ENCODE measurements at places on chromosomes 7 and 10.

GRCh38 chr10:78332012-78332411 is 298.3 kb downstream of the RPS24 start:
- DNase-seq, result no peak

GRCh38 chr10:14556285-14556956 is 218.3 kb downstream of the FAM107B start:
- DNase-seq, result no peak

DNA sequence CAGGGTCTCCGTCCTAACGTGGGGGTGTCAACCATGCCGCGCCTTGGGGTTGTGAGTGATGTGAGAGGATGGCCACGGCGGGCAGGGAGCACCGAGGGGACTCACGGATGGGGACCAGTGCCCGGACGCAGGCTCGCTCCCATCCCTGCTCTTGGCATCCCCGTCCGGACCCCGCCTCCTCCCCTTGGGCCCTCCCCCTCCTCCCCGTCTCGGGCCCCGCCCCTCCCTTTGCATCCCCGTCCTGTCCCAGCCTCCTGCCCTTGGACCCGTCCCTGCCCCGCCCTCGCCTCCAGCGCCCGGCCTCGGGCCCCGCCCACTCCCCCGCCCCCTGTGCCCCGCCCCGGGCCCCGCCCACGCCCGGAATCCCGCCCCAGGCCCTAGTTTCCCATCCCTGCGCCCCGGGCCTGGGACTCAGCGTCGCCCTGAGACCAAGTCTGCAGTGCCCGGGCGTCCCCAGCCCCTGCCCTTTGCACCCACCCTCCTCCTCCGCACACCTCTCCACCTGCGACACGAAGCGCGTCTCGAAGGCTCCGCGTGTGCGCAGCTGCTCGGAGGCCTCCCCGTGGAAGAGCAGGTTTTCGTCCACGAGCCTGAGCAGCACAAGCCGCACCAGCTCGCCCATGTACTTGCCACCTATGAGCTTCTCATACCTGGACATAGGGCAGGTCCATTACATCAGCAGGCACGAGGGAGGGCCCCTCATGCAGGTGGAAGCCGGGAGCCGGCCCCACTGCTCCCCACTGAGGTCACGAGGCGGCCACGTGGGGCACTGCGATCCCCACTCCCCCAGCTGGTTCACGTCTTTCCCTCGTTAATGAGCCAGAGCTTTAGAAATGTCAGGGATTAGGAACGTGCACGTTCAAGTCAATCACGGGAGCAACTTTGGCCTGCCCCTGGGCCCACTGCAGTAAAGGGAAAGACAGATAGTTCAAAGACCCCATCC is 5.1 kb upstream of the MYL7 start:
- peak; percentile 75 for DNase-seq

DNA sequence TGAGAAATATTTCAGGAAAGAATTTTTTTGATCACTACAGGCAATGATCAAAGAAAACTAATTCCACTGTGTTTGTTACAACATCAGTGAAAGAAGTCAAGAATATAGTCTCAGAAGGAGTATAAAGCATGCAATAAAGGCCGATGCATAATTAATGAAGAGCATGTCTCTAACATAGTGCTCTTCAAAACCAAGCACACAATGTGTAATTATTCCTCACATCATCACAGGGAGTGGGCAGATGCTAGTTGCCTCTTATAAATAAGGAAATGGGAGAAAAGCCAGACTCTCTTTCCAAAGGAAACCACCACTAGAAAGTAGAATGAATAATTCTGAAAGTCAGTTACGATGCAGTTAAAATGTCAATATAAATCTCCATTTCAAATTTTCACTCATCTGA is 220.1 kb downstream of the TEX36 start:
- no peak for DNase-seq

DNA sequence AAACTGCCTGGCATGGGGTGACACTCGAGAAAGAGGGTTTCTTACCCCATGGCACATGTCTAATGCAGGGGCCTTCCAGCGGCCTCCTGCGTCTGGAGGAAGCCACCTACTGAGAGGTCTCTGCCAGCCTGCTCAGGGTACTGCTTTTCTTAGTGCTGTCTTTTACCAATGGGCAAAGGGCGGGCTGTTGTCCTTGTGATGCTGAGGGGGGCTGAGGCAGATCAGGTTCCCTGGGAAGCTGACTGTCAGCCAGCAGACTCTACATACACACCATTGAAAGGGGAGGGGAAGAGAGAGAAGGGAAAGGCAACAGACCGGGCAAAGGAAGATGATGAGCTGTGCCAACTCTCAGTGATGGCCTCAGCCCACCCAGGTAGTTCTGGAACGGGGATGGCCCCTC is 48.7 kb downstream of the COL13A1 start:
- no peak for DNase-seq

- peak; percentile 30 for DNase-seq
Observed at GRCh38 chr7:7426676-7427075, 109.0 kb downstream of the COL28A1 start.

DNA sequence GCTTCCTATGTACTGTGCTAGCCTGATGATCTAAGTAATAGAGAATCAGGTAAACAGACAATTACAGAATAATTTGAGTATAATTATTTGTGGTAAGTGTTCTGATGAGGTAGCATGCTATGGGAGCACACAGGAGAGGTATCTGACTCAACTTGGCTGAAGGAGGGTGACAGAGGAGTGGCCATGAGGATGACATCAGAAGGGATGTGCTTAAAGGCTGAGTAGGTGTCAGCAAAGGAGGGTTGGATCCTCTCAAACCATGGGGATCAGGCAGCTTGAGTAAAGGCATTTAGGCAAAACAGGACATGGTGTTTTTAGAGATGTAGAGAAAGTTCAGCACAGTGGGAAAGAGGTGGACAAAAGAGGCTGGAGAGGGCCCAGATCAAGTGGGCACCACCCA is 29.0 kb downstream of the KLHDC10 start:
- DNase-seq, result no peak

DNA sequence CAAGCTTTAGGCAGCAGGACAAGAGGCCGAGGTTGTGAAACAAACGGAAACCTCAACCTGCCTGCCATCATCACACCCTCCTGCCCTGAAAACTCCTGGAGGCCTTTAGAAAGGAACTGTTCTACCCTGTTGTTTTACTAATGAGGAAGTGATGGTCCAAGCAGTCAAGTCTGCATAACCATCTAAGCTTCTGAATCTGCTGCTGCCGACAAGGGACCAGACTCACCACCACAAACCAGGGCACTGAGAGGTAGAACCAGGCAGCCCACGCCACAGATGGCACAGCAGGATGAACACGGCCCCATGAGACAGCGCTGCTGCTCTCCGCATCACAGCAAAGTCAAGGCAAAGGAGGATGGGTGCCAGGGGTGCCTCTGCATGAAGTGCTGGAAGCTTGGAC is 209.4 kb downstream of the CELF2 start:
- DNase-seq, result no peak

- DNase-seq, result peak; percentile 72
Observed at GRCh38 chr10:9792181-9792580, 1225.5 kb upstream of the CELF2 start.

DNA sequence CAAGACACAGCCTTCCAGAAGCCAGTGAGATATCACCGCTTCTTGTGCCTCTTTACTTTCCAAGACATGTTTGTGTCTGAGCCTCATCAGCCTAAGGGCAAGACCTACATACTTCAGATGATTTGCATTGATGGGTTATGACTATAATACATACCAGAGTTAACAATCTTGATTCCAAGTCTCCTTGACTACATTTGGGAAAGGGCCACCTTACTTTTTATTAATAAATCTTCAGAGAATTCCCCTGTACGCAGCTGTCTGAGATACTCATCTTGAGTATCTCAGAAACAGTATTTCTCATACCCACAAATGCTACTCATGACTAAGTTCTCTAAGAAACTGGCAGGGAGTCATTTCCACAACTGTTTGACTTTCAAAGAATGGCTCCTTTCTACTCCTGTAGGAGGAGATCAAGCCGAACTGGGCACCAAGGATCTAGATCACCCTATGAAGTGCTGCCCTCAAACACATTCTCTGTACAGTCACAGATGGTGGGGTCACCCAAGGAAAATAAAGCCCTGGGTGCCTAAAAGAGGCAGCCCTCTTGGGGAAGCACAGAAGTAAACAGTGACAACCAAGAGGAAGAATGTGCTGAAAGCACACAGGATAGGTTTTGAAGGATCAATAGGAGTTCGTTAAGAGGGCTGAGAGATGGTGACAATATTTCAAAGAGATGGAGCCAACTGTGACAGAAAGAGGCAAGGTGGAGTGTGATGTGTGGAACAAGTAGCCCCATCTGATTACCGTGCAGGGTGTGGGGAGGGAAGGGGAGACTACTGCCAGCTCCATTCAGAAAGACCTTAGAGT is 138.9 kb downstream of the JAZF1 start:
- DNase-seq, result peak; percentile 60

- DNase-seq, result no peak
Observed at GRCh38 chr7:55427342-55427741, 62.2 kb downstream of the LANCL2 start.

DNA sequence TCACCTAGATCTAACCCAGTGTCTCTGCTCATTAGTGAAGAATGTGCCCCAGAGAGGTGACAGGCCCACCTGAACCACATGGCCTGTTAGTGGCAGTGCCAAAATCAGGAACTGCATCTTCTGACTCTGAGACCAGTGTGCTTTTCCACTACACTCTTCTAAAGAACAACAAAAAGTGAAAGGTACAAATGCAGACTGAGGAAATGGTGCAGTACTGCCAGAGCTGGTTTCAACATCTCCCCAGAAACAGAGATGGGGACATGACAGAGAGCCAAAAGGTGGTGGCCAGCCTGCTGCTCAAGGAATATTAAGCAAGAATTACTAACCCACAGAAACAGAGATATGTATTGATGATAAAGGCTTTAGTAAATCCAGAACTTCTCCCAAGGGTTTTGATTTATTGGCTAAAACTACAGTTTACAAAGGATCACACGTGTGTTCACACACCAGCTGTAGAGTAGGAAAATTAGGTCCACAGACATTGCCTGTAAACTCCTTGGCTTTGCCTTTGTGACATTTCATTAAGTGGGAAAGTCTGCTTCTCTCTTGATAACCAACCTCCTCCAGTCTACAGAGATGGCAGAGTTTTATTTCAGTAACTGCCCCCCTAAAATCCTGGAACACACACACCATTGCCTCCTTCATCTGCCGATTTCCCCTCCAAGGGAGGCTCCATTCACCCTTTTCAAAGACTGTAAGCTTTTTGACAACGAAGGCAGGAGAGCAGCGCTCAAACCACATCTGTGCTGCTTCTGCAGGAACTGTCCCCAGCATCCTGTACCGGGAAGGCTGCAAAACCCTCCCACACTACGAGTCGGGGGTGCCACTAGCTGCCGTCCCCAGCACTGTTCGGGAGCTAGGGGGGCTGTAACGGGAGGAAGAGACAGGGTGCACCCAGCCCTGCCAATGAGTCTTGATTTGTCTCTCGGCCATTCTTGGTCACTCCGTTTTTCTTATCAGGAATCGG is 29.8 kb downstream of the GSDME start:
- peak; percentile 31 for DNase-seq

GRCh38 chr7:150479023-150479716 is 28.7 kb downstream of the GIMAP8 start:
- DNase-seq, result no peak

DNA sequence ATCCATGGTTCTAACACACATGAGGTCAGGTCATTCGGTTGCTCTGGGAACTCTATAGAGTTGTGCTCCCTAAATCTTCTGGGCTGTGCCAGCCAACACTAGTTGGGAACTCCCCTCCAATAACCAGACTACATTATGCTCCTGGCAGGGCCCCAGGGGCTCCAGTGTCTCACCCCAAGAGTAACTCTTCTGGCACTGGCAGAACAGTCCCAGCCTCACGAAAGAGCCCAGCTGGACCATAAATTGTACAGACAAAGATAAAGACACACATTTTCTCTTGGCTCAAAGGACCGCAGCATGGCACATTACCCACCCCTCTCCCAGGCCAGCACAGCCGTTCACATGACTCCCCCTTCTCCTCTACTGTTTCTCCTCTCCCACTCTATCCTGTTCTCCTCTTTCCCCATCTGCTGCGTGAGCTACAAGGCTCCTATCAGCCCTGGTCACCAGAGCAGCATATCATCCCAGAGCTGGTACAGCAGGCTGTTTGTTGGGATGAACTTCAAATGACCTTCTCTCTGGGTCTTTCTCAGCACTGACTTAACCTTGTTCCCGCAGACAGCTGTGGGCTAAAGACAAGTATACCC is 230.6 kb downstream of the PLXNA4 start:
- no peak for DNase-seq

GRCh38 chr7:25586513-25586912 is 358.2 kb upstream of the NPVF start:
- DNase-seq, result no peak

GRCh38 chr10:44858017-44858371 is 53.1 kb upstream of the TMEM72 start:
- no peak for DNase-seq

DNA sequence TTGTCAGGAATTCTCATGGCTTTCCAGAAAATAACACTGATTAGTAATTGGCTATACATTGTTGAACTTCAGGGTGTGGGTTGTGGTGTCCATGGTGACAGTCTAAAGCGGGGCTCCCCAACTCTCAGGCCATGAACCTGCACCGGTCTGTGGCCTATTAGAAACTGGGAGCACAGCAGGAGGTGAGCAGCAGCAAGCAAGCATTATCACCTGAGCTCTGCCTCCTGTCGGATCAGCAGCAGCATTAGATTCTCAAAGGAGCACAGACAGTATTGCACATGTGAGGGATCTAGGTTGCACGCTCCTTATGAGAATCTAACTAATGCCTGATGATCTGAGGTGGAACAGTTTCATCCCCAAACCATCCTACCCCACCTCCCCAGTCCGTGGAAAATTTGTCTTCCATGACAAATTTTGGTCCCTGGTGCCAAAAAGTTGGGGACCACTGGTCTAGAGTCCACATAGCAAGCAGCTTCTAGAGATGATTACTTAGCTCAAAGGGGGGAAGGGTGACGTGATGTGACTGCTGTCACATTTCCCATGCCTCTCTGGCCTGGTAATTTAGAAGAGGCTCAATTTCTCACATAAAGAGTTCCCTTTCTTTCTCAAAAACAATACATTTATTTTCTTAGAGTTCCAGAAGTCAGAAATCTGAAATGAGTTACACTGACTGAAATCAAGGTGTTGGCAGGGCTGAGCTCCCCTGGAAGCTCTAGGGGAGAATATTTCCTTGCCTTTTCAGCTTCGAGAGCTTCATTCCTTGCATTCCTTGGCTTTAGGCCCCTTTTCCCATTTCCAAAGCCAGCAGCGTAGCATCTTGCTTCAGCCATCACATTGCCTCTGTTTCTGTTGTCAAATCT is 17.6 kb upstream of the FAM221A start:
- peak; percentile 41 for DNase-seq

- peak; percentile 90 for DNase-seq
Observed at GRCh38 chr10:35447693-35448407, 111.5 kb downstream of the CCNY start.

- no peak for DNase-seq
Observed at GRCh38 chr10:114683162-114683561, 25.1 kb upstream of the ABLIM1 start.

DNA sequence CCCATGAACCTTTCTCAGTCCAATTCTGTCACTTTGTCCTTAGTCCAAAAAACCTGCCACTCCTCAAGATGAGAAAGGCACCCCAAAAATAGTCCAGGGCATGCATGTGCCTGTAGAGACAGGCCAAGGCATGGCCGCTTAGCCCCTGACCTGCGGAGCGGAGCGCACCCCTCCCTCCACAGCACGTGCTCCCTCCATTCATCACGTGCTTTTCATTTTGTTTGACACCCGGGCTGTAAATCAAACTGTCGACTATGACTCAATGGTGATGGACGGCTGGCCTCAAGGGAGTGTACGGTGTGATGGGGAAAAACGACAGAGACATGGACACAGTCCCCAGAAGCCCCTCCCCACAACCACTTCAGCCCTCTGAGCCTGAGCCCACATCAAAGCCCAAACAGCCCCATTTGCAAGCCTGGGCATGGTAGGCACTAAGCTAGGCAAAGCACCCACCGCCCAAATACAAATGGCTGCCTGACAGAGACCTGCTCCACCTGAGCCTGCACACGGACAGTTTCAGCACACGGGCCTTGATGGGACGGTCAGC is 90.6 kb downstream of the ZRANB1 start:
- no peak for DNase-seq

Data from cardiac fibroblast (primary cell).